ENCODE measurements at places on chromosomes 7 and 10.
A peak's percentile ranks its signal among the peaks of the same experiment; 100 is the strongest.

DNA sequence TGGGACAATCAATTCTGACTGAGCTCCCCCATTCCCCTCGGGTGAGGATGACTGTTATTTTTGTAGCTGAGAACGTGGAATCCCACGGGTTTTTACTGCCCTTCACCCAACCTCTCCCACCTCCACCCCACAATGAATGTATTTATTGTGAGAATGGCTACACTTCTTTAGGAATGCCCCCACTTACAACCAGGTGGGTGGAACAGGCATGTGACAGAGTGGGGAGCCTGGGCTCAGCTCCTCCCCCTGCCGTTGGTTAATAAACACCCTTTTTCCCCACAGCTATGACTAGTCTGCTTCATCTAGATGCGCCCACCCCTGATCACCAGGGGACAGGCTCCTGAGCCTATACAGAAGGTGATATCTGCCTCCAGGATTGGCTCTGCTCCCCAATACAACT lies 2.0 kb downstream of the MRPL43 start:
- DNase-seq = no peak

- DNase-seq = no peak
These were observed 401.3 kb downstream of the DNAJB6 start for GRCh38 chr7:157738066-157738460.

- DNase-seq = no peak
These were observed 121.8 kb downstream of the SGMS1 start for GRCh38 chr10:50501924-50502452.

GRCh38 chr10:126948355-126949160 lies 43.3 kb downstream of the DOCK1 start:
- no peak for DNase-seq

DNA sequence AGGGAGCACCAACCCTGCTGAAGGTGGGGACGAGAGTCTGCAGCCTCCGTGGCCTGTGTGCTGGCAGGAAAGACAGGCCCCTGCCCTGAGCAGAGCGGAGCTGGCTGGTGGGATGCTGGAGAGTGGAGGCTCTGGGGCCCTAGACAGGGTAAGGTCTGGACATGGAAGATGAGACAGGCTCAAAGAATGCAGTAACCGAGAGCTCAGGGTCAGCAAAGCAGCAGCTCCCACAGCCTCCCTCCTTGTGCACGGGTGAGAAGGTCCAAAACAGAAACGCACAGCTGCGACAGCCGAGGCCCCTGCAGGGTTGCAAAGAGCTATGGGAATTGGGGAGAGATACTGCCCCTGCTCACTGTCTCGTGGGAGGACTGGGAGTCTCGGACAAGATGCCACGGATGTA lies 80.5 kb downstream of the TNS3 start:
- DNase-seq = no peak

DNA sequence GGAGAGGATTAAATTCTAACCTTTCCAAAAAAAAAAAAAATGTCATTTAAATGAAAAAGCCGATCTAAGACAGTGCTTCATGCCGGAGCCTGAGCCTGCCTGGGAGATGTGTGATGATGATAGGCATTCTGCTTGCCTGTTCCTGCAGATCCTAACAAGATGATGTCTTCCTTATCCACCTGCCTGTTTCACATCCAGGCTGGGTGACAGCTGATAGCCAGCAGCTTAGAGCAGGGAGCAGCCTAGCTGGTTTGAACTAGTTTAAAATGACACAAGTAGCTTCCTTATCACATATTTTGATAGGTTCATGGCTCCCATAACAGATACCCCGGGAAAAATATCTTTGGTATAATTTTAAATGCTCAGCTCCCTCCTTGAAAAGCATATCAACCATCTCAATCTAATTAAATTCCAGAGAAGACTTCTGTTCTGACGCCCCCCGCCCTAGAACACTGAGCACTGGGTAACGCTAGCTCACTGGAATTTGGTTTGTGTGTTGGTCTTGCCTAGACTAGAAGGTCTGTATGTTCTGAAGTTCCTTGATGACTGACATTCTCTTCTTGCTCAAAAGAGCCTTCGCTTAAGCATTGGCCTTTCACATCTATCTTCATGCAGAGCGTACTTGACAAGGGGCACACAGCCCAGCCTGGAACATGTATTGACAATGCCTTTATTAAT lies 96.9 kb upstream of the FGFR2 start:
- DNase-seq = no peak

DNA sequence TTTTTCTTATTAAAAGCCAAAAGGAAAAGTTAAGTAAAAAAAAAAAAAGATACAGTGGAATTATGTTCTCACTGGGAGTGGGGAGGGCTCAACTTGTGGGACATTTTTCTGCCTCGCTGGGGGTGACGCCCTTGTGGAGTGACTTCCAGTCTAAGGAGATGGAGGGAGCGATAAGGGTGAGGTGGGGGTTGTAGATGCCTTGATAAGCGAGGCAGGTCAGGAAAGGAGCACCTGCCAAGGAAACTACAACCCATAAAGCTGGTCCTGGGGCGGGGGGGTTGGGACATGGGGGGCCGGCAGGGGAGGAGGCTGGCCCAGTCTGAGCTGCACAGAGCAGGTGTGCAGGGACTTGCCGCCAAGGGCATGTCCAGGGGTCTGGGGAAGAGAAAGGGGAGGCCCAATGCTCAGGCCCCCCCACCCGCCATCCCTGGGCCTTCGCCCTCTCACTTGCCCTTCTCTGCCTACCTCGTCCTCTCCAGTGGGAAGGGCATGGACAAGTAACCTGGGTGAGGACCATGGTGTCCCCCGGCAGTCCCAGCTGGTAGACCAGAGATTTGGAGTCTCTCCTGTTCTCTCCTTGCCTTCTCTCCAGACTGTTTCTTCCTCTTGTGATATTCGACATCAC lies 2.5 kb upstream of the TRPV5 start:
- no peak for DNase-seq

GRCh38 chr7:44491229-44491628 lies 771 bp upstream of the NUDCD3 start:
- no peak for DNase-seq

DNA sequence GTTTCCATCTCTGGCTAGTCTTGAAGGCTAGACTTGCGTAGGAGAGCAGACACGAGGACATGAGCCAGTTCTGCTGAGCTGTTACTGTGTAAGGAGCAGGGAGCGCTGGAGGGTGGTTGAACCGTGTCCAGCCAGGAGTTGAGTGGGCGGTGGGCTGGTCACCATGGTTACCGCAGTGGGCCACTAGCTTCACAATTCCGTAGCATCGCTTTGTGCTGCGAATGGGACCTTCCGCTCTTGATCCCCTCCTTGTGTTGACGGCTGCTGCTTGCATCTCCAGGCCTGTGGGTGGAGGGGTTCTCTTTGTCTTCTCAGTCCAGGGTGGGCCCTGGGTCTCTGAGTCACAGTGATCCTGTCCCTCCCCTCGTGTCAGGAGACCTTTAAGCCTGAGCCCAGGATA lies 49.4 kb upstream of the OCM start:
- DNase-seq = no peak

DNA sequence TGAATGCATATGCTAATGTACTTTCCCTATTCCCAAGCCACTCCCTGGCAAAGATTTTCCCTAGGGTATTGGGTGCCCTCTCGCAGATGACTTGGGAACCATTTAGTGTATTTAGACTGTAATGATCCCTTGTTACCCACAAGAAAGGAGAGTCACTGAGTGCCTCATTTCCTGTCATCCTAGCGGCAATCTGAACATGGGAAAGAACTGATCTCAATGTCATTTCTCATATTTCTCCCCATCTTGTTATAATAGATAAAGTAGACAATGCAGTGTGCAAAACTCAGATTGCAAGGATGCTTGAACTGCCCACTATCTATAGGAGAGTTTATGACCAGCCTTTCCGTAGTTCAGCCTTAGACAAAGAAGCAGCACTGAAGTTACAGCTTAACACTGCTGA lies 123.3 kb downstream of the MICU1 start:
- no peak for DNase-seq

DNA sequence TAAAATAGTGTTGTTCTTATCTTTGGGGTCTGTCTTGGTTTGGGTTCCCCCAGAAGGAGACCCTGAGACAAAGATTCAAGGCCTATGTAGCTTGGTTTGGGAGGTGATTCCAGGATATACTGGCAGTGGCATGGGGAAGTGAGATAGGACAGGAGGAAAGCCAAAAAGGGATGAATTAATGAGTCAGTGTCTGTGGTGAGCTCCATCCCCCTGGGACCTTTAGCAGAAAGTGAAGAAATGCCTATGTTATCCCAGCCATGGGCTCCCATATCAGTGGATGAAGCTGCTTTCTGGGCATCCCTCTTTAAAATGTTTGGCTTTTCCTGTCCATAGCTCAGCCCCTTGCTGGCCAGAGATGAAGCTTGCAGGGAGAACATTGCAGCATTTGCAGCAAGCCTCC lies 217.0 kb upstream of the CTBP2 start:
- DNase-seq = no peak

- no peak for DNase-seq
These were observed 153.3 kb downstream of the LRRTM3 start for GRCh38 chr10:67079126-67079525.

- no peak for DNase-seq
These were observed 22.6 kb upstream of the PSAP start for GRCh38 chr10:71873582-71874211.

DNA sequence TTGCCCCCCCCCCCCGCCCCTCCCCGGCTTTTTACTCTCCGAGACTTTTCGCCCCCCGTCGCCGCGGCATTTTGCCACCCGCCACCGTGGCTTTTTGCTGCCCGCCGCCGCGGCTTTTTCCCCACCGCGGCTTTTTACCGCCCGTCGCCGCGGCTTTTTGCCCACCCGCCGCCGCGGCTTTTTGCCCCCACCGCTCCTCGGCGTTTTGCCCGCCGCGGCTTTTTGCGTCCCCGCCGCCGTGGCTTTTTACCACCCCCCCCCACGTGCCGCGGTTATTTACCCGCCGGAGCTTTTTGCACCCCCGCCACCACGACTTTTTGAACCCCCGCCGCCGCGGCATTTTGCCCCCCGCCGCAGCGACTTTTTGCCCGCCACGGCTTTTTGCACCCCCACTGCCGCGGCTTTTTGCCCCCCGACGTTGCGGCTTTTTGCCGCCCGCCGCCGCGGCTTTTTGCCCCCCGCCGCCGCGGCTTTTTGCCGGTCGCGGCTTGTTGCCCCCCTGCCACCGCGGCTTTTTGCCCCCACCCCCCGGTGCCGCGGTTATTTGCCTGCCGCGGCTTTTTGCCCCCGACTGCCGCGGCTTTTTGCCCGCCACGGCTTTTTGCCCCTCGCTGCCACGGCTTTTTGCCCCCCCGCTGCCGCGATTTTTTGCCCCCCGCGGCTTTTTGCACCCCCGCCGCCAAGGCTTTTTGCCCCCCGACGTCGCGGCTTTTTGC lies 461.1 kb downstream of the ZNF33B start:
- no peak for DNase-seq

DNA sequence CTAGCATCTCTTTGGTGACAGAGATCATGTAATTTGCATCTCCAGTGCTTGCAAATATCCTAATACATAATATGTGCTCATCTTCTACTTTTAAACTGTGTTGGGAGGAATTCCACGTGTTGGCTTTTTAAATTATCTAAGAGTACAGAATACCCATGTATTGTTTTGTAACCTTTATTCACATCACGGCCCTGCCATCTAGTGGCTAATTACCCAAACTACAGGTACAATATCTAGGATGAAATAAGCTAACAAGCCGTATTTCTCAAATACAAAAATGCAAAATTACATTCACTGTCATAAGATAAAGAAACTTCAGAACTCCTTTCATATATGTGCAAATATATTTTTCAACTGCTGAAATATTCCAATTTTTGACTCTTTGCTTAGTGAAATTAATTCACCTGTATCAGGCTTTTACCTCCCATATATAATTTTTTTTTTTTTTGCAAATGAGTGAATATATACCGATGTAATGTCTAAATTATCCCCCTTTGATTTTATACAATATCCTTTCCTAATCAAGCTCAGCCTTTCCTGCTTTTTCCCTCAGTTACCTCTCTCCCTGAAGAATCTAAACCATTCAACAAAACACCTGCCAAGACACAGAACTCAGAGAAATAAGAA lies 30.3 kb upstream of the LSM8 start:
- peak; percentile 3 for DNase-seq

DNA sequence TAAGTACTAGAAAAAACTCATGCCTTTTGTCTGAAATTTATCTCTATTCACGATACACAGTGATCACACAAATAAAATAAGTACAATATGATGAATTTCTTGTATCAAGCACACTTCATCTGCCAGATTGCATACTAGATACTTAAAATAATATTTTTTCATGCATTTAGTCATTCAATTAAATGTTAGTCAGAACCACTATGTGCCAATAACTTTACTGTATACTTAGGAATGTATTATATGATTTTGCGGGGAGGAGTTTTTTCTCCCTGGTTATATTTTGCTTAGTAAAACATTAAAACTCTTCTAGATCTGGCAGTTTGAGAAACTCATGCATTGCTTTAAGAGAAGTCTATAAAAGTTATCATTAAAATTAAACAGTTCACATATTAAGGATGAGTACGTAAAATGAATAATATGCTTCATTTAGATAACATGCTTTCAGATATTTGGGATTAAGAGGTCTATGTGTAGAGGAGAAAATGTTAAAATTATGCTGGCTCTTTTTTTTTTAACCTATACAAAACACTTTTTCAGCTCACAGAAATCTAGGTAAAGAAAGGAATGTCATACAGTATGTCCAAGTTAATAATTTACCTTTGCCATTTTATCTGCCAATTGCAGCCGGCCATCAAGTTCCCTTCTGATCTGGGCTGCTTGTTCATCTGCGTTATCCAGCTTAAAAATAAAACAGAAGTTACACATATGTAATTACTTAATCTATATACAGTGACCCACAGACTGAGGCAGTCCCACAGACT lies 70.1 kb downstream of the RNF133 start:
- no peak for DNase-seq

DNA sequence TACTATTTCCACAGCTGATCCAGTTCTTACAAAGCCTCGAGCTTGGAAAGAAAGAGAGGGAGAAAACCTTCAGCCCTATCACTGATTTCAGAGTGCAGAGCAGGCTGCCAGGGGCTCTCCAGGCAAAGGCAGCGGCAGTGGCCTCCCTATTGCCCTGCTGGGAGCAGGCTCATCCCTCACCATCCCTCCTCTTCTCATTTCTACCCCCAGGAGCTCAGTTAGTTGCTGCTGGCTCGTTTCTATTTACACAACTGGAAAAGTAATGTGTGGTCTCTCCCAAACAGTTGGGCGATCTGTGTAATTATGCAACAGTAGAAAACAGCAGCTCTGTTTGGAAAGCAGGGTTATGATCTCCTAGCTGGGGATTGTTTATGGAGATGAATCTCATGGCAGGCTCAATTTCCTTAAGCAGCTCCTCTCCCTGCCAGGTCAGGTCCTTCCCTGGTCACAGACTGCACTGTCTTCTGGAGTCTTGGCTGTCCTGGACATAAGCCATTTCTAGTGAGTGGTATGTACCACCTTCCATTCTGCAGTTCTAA lies 28.7 kb upstream of the TNS3 start:
- DNase-seq = no peak

GRCh38 chr7:117251687-117252086 lies 71.2 kb downstream of the WNT2 start:
- DNase-seq = no peak

DNA sequence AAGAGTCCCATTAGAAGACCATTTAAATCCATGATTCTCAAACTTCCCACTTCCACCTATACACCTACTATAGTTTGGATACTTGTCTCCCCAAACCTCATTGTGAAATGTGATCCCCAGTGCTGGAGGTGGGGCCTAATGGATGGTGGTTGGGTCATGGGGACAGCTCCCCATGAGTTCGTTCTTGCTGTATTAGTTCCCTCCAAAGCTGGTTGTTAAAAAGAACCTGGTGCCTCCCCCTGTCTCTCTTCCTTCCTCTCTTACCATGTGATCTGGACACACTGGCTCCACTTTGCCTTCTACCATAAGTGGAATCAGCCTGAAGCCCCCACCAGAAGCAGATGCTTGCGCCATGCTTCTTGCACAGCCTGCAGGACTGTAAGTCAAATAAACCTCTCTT lies 53.9 kb downstream of the WIPF3 start:
- no peak for DNase-seq
